ENCODE measurements at places on chromosomes 7 and 10.

GRCh38 chr7:15703732-15704131 lies 17.2 kb upstream of the MEOX2 start:
- H3K27ac ChIP-seq, result no peak overlapping the region
- DNase-seq, result no peak
- H3K27me3 ChIP-seq, result no peaks in the 10 kb centered on the region
- H3K4me1 ChIP-seq, result no peaks in the 10 kb centered on the region
- no peak overlapping the region for H3K4me3 ChIP-seq

DNA sequence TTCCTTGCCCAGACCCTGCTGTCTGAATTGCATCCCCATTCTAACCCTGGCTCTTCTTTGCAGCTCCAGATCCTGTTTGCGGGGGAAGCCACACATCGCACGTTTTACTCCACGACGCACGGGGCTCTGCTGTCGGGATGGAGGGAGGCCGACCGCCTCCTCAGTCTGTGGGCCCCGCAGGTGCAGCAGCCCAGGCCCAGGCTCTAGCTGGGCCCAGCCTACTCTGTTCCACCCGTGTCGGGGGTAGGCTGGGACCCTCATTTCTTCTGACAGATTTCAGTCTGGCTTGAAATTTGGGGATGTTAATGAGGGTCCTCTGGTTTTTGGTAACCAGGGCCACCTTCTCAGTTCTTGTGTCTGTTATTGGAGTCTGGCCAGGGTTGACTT lies 2.7 kb upstream of the MTG1 start:
- peak overlapping the region; percentile 2 for H3K4me3 ChIP-seq
- peaks cover 19% of the 10 kb centered on the region for H3K36me3 ChIP-seq
- H3K27me3 ChIP-seq, result no peaks in the 10 kb centered on the region
- H3K27ac ChIP-seq, result peak overlapping the region; percentile 97
- peaks cover 64% of the 10 kb centered on the region for H3K4me1 ChIP-seq

DNA sequence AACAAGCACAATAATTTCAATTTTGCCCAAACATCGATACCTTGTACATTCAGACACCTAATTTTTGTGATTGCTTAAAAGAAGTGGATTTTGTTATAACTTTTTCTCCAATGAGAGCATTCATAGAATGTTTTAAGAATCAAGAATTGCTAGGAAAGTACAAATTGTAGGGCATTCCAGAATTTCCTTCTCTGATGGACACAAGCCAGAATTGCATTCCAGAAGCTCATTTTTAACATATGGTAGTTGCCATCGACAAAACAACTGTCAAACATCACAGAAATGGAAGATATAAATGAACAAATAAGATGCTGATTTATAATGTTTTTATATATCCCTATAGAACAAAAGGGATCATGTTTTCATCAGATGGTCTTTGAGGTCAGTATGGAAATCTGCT lies 258.4 kb upstream of the NPVF start:
- no peaks in the 10 kb centered on the region for H3K4me1 ChIP-seq
- H3K27me3 ChIP-seq, result no peaks in the 10 kb centered on the region
- DNase-seq, result no peak
- H3K4me3 ChIP-seq, result no peak overlapping the region
- no peak overlapping the region for H3K27ac ChIP-seq
- no peaks in the 10 kb centered on the region for H3K36me3 ChIP-seq

DNA sequence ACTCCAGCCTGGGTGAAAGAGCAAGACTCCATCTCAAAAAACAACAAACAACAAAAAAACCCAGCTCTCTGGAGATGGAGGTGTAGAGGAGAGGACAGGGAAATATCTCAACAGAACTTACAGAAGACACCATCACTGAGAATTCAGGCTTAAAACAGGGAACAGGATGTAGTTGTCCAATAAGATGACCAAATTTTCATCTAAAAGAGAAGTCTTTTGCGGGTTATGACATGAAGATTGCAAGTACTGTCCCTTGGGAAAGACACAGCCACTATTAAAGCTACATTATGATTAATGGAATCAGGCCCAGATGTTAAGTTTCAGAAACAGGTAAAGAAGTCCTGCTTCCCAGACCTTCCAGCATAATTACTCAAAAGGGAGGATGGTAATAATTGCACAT lies 235.2 kb upstream of the NRP1 start:
- H3K27ac ChIP-seq, result no peak overlapping the region
- H3K27me3 ChIP-seq, result peaks cover 24% of the 10 kb centered on the region
- H3K4me1 ChIP-seq, result no peaks in the 10 kb centered on the region
- no peaks in the 10 kb centered on the region for H3K36me3 ChIP-seq
- no peak overlapping the region for H3K4me3 ChIP-seq

DNA sequence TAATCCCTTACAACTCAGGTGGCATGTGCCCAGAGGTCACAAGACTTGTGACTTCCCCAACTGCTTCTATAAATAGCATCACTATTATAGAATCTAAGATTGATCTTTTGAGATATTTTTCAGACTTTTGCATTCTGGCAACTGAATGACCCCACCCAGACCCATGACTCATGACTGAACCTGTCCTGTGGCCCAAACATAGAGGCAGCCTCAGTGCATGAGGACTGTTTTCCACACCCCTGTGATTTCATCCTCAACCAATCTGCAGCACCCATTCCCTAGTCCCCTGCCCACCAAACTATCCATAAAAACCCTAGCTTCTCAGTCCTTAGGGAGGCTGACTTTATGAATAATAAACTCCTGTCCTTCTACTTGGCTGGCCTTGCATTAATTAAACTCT lies 84.5 kb downstream of the MICU1 start:
- no peak for DNase-seq
- no peak overlapping the region for H3K4me3 ChIP-seq
- peaks cover 63% of the 10 kb centered on the region for H3K36me3 ChIP-seq
- no peaks in the 10 kb centered on the region for H3K27me3 ChIP-seq
- no peak overlapping the region for H3K27ac ChIP-seq

- H3K36me3 ChIP-seq, result no peaks in the 10 kb centered on the region
- H3K4me1 ChIP-seq, result no peaks in the 10 kb centered on the region
- peaks cover 15% of the 10 kb centered on the region for H3K27me3 ChIP-seq
- H3K4me3 ChIP-seq, result no peak overlapping the region
- DNase-seq, result no peak
These were observed 23.9 kb upstream of the LEP start for GRCh38 chr7:128217030-128217805.

- H3K27me3 ChIP-seq, result no peaks in the 10 kb centered on the region
- DNase-seq, result no peak
- H3K27ac ChIP-seq, result no peak overlapping the region
- H3K4me3 ChIP-seq, result no peak overlapping the region
These were observed 14.3 kb upstream of the BHLHA15 start for GRCh38 chr7:98196706-98197605.

DNA sequence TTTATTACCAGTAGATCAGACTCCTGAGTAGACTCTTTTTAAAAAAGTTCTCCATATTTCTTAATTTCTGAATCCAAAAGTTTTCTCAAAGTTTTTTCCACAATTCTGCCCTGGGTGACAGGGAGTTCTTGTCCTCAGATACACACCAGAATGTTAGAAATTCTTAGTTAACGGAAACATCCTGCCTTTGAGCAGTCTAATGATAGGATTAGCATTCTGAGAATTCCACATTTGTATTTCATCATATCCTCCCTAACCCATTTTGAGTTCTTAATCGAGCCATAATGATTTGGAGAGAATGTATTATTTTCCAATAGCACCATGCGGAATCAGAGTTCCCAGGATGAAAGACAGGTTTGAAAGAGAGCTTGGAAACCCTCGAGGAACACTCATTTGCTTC lies 28.9 kb upstream of the MRPS33 start:
- peaks cover 19% of the 10 kb centered on the region for H3K27me3 ChIP-seq
- DNase-seq, result no peak
- no peaks in the 10 kb centered on the region for H3K4me1 ChIP-seq

- H3K27me3 ChIP-seq, result peaks cover 7% of the 10 kb centered on the region
- H3K4me3 ChIP-seq, result no peak overlapping the region
- H3K27ac ChIP-seq, result no peak overlapping the region
- no peaks in the 10 kb centered on the region for H3K4me1 ChIP-seq
- no peaks in the 10 kb centered on the region for H3K36me3 ChIP-seq
These were observed 29.3 kb downstream of the CXCL12 start for GRCh38 chr10:44355630-44356029.

- H3K4me1 ChIP-seq, result peaks cover 6% of the 10 kb centered on the region
- peaks cover 82% of the 10 kb centered on the region for H3K36me3 ChIP-seq
- H3K27ac ChIP-seq, result peak overlapping the region; percentile 11
- DNase-seq, result no peak
- H3K27me3 ChIP-seq, result no peaks in the 10 kb centered on the region
These were observed 151.3 kb downstream of the GALNT11 start for GRCh38 chr7:152176797-152177196.

GRCh38 chr10:89414879-89415821 lies 782 bp downstream of the IFIT5 start:
- H3K36me3 ChIP-seq, result peaks cover 31% of the 10 kb centered on the region
- peaks cover 59% of the 10 kb centered on the region for H3K4me1 ChIP-seq
- H3K27ac ChIP-seq, result peak overlapping the region; percentile 93
- H3K4me3 ChIP-seq, result peak overlapping the region; percentile 85

GRCh38 chr10:80203835-80204676 lies 1.3 kb downstream of the ANXA11 start:
- peak overlapping the region; percentile 93 for H3K27ac ChIP-seq
- H3K27me3 ChIP-seq, result no peaks in the 10 kb centered on the region
- DNase-seq, result peak; percentile 52
- peaks cover 62% of the 10 kb centered on the region for H3K4me1 ChIP-seq

DNA sequence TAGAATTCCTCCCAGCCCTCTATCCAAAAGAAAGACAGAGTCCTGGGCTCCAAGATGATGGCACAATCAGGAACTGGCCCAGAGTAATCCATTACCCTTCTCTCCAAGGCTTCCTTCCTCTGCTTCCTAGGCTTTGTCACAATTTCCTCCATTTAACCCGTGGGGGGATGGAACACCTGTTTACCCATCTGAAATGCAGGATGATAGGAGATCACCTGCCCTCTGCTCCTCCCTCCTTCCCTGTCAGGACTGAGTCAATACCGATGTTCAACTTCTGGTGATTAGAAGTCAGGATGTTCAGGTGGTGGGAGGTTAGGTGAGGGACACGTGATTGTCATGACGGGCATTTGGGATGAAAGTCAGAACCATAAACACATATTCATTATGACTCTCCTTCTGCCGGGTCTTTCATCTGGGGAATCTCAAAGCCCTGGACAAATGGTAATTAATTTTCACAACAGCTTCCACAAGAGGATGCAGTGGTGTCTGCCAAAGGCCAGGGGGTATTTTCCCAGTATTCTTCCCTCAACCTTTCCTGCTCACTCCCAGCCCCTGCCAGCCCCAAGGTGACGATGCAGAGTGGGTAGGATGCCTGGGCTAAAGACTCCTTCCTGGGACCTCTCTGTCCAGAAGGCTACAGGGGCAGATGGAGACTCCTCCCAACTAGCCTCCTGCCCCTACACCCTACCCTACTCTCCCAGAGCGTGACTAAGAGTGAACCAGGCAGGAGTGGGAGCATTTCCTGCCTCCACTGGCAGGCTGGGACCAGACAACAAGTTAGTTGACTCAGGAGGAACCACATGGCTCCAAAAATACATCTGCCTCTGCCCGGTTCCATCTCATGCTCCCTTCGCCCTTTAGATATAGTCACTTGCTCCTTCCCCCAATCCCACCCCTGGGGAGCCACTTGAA lies 27.9 kb downstream of the DUSP5 start:
- peaks cover 74% of the 10 kb centered on the region for H3K4me1 ChIP-seq
- no peak overlapping the region for H3K27ac ChIP-seq
- H3K36me3 ChIP-seq, result peaks cover 23% of the 10 kb centered on the region
- H3K27me3 ChIP-seq, result no peaks in the 10 kb centered on the region

DNA sequence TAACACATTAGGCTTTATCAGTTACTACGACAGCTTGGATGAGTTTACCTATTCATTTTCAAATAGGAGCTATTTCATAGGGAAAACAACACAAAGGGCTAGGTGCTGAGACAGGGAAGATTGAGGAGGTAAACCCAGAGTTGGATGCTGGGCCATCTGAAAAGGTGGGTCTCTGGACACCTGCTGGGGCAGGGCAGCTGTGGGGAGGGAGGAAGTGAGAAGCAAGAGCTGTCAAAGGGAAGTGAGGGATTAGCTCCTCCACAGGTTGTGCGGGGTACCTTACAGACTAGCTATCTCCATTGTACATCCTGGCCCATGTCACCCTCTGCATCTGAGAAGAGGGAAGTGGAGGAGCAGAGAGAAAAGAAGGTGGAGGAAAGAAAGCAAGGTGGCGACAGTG lies 48.9 kb downstream of the BLNK start:
- no peaks in the 10 kb centered on the region for H3K36me3 ChIP-seq
- H3K4me3 ChIP-seq, result no peak overlapping the region
- H3K27me3 ChIP-seq, result no peaks in the 10 kb centered on the region
- H3K27ac ChIP-seq, result no peak overlapping the region
- DNase-seq, result no peak
- H3K4me1 ChIP-seq, result no peaks in the 10 kb centered on the region

- no peak for DNase-seq
- H3K36me3 ChIP-seq, result no peaks in the 10 kb centered on the region
- peaks cover 16% of the 10 kb centered on the region for H3K27me3 ChIP-seq
- no peak overlapping the region for H3K27ac ChIP-seq
- H3K4me1 ChIP-seq, result no peaks in the 10 kb centered on the region
These were observed 23.3 kb downstream of the CPXM2 start for GRCh38 chr10:123868038-123869019.

DNA sequence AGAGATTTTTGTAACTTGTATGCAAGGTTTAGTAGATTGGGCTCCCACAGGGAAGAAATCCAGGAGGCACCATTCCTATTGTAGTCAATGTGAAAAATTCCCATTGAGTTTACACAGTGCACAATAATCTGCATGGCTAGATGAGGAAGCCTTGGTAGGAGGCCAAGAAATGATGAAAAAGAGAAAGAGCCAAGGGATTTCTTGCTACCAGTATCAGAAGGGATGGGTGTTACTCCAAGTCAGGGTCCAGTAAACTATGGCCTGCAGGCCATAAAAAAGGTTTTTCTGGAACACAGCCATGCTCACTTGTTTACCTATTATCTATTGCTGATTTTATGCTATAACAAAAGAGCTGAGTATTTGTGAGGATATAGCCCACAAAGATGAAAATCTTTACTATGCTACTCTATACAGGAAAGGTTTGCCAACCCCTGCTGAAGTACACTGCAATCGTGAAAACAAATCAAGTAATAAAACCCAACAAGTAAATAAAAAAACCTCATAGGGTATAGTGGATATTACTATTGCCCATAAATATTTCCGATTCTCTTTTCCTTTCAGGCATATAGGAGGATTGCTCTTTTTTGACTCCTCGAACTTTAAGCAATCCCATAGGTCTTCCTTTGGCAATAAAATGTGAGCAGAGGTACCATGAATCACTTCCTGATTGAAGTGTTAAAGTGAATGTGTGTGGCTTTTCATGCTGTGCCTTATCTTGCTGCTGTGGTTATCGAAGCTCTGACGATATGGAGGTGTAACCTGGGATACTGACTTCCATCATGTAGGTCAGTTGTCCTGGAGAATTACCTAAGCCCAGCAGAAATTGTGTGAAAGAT lies 256.3 kb upstream of the MAGI2 start:
- no peak for DNase-seq
- no peaks in the 10 kb centered on the region for H3K27me3 ChIP-seq
- no peak overlapping the region for H3K4me3 ChIP-seq
- H3K4me1 ChIP-seq, result no peaks in the 10 kb centered on the region
- H3K36me3 ChIP-seq, result no peaks in the 10 kb centered on the region

DNA sequence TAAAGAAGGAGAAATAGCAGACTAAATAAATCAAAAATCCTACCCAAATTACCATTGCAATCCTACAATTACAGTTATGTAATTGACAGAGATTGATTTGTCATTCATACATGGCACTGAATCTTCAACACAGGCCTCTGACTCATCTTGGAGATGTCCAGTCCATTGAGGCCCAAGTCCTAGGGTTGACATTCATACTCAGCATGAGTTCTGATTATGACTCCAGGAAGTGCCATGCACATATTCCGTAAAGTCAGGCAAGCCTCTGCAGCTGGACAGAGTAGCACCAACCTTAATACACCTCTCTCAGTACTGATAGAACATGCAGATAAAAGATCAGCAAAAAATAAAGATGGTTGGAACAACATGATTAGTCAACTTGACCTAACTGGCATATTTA lies 353.7 kb upstream of the NFE2L3 start:
- no peak overlapping the region for H3K4me3 ChIP-seq
- H3K36me3 ChIP-seq, result no peaks in the 10 kb centered on the region
- H3K4me1 ChIP-seq, result peaks cover 16% of the 10 kb centered on the region
- no peak overlapping the region for H3K27ac ChIP-seq
- peaks cover 21% of the 10 kb centered on the region for H3K27me3 ChIP-seq
- no peak for DNase-seq
